ENCODE measurements at places on chromosomes 3 and 15.
A peak's percentile ranks its signal among the peaks of the same experiment; 100 is the strongest.

DNA sequence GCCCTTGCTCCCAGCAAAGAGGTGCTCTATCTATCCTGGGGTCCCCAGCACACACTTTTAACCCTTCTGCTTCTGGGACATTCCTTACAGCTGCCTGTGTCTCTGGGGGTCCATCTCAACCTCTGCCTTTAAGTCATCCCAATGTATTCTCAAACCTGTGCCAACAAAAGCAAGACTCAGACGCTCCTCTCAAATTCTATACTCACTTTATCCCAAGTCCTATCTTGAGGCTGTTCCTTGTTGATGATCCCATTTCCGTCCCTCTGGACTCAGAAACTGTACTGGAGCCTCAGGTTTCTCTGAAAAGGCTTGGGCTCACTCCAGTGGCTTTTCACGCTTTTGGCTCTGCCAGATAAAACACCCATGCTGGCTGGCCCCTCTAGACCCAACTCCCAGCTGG is 69.7 kb downstream of the XXYLT1 start:
- DNase-seq, result no peak

DNA sequence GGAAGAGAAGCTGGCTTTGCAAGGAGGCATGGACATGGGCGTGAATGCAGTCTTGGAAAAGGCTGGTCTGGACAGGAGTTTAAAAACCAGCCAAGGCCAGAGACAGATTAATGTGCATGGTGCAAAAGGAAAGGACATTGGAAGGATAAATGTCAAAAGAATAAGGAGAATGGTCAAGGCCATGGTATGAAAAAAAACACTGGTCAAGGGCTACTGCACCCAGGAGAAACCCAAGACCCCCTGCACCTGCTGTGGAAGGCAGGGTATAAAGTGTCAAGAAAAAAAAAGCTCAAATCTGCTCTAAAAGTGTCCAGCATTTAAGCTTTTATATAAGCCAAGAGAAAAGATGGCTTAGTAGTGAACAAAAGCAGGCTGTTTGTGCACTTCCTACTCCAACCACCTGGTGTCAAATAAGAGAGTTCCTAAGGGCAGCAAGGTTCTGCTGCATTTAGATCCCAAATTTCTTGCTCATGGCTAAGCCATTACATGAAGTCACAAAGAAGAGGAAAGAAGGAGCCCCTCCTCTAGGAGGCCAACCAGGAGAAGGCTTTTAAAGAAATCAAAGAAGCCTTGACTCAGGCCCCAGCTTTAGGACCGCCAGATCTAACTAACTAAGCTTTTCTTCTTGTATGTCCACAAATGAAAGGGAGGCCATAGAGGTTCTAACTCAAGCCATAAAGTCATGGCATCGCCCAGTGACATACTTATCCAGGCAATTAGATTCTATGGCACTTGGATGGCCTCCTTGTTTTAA is 16.9 kb downstream of the CCR4 start:
- DNase-seq, result no peak

GRCh38 chr3:191385101-191385500 is 54.8 kb upstream of the UTS2B start:
- no peak for DNase-seq

DNA sequence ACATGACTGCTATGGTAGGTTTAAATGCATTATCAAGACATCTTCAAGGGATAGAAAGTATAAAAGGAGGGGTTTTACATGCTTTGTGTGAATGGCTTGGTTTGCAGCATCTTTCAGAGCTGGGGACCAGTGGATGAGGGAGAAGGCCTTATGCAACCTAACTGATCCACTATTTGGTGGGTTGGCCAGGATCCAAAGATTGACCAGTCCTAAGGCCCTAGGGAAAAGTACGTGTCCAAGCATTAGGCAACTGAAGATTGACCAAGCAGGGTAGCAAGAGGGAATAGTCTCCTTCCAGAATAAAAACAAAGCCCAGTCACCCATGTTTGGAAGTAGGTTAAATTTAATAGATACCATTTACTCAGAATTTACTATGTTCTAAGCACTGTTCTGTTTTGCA is 509.3 kb downstream of the EPHB1 start:
- no peak for DNase-seq

DNA sequence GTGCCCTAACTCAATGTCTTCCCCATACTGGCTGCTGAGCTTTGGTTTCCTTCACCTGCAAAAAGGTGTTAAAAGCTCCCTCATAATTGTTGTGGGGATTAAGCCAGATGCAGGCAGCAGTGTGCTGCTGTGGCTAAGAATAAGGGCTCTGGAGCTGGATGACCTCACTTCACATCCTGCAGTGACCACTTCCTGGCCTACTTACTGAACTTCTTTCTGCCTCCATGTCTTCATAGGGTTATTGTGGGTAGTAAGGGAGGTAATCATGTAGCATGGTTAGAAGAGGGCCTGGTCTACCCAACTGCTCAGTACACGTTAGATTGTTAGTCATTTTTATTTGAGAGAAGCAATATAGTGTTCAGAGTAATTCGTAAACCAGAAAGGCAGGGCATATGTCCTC is 18.4 kb downstream of the GYG1 start:
- peak; percentile 65 for DNase-seq

DNA sequence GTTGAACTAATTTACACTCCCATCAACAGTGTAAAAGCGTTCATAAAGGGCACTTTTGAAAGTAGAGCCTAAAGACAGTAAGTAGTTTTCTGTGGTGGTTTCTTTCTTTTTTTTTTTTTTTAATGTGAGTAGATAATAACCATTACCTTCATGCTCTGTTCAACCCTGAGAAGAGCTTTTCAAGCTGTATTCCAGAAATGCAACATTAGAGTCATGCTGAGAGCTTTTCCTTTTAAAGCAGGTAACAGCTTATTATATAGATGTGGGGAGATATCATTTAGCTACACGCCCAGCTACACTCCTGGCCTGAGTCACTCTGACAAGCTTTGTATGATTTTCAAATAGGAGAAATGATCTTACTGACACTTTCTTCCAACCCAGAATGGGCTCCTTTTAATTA is 96.2 kb upstream of the ARHGEF26 start:
- no peak for DNase-seq

GRCh38 chr3:137199678-137200077 is 241.9 kb downstream of the IL20RB start:
- DNase-seq, result peak; percentile 45

GRCh38 chr15:48066456-48066855 is 54.3 kb upstream of the SLC24A5 start:
- no peak for DNase-seq

- DNase-seq, result no peak
Measured at GRCh38 chr3:184050217-184050847, 2.5 kb upstream of the HTR3C start.

DNA sequence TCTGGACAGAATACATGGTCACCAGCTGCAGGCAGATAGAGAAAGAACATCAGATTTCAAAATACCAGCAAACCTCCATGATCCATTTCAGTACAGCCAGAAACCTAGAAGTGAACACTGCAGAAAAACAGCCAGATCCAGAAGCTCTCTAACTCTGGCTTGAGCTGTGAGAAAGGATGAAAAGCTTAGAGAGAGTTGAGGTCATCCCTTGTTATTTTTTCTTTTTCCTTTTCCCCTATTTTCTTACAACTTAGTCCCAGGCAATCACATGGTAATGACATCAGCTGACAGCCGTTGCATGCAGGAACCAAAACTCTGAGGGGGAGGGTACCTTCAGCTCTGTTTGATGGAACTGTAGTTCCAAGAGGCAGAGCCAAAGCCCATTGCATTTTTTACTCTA is 113.2 kb downstream of the TCF12 start:
- DNase-seq, result peak; percentile 16

GRCh38 chr3:171108066-171108465 is 81.5 kb upstream of the SLC2A2 start:
- no peak for DNase-seq

GRCh38 chr15:64349375-64349774 is 6.6 kb downstream of the CSNK1G1 start:
- no peak for DNase-seq

DNA sequence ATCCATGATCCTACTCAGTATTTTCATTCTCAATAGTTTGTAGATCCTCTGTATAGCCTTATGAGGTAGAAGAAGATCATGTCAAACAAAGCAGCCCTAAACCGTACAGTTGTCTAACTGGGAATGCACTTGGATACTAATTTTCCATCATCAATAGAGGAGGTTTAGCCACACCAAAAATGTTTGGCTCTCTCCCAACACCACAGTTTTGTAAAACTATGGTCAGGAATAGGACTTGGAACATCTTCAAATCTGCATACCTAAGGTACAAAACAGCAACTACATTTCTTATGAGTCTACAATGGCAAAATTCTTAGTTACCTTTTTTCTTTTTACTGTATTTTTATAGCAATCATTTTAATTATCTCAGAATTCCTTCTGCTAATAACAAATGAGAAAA is 1001.6 kb downstream of the ROBO2 start:
- DNase-seq, result no peak

DNA sequence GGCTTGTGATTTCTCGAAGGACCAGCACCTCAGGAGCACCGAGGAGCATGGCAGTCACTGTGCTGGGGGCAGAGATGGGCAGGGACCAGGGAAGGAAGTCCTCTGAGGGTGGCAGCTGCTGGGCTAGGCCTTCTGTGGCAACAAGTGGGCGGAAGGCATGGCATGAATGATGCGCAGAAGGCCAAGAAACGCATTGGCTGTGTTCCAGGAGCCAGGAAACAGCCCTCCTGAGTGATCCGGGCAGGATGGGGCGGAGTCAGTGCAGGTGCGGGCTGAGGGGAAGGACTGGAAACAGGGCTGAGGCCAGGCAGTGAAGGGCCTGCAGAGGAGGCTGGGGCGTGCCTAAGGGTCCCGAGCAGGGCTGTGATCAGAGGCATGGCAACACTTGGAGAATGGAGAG is 23.6 kb downstream of the MRPS11 start:
- DNase-seq, result no peak

GRCh38 chr15:69320977-69321554 is 22.4 kb downstream of the PAQR5 start:
- no peak for DNase-seq

DNA sequence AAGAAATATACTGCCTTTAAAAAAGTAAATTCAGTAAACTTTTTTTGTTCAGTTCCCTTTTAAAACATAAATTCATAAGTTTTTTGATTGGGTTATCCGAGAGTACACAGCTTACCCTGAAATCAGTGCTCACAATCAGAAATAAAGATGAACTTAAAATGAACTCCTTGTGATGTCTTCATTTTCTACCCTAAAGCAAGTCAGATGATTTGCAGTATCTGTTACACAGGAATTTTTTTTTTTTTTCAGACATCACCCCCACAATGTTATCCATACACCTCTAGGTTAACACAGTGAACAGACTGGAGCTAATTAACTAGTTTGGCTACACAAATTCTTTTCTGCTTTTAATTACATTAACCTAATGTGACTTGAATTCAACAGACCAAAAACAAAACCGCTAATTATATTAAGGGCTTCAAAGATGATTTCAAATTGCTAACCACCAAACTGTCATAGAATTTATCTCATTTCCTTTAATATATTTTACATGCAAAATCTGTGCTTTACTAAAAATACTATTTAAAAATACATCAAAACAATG is 1042.0 kb downstream of the ROBO1 start:
- DNase-seq, result no peak

DNA sequence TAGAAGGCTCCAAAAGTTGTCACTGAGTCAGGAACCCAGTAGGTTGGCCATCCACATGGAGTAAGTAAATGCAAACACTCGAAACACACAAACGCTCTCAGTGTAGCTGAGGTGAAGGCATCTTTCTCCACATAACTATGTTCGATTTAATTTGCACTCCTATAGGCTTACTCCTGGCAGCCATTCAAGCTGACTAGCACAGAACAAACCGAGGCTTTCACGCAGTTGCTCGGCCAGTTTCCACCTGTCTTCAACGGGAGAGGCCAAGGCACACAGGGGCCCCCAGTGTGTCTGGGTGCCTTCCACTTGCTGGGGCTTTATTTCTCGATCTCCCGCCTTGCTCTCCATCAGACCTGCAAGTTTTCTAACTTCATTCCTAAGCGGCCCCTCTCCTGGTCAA is 18.9 kb downstream of the RGMA start:
- no peak for DNase-seq

GRCh38 chr3:8451696-8452095 is 49.9 kb upstream of the LMCD1 start:
- DNase-seq, result no peak
